ENCODE measurements at places on chromosomes 4 and X. TPM values are rescaled to one million over a fixed set of nuclear protein-coding genes. Genes with fewer than 3 reads are reported as not detected.

Gene ARHGAP24
- total RNA-seq, result 2.1 TPM

Gene CXorf49
- not detected for total RNA-seq

Gene DKK2
- total RNA-seq, result 2.1 TPM

Gene ANXA5
- total RNA-seq, result 682 TPM

Gene SLC2A9
- total RNA-seq, result 0.62 TPM

Gene GIMD1
- not detected for total RNA-seq

Gene IDH3G
- total RNA-seq, result 40.0 TPM

Gene RHOXF1
- total RNA-seq, result not detected

Gene GLUD2
- 0.53 TPM for total RNA-seq

Measured in astrocyte (in vitro differentiated cells and primary cell).